Common myeloid progenitor, CD34-positive (primary cell): ENCODE measurements at places on chromosomes 1 and 21.

GRCh38 chr1:151251656-151252470, 2.7 kb upstream of the PSMD4 start:
- DNase-seq, result peak; percentile 92

DNA sequence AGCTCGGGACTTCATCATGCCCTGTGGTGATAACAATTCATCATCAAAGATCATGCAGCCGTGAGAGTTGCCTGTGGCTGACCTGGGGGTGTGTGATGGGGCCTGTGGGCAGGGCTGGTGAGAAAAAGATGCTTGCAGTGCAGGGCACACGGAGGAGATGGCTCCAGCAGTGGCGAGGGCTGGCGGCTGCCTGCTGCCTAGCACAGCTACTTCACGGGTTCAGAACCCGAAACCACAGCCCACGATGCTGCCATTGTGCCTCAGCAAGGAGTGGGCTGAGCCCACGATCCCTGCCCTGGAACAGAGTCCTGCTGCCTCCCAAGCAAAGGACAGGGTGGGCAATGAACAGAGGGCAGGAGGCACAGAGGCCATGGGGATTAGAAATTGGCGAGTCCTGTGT, 631 bp upstream of the KRTAP10-9 start:
- DNase-seq, result no peak

- DNase-seq, result no peak
These were observed 14.8 kb upstream of the ETV3L start for GRCh38 chr1:157114183-157115121.

DNA sequence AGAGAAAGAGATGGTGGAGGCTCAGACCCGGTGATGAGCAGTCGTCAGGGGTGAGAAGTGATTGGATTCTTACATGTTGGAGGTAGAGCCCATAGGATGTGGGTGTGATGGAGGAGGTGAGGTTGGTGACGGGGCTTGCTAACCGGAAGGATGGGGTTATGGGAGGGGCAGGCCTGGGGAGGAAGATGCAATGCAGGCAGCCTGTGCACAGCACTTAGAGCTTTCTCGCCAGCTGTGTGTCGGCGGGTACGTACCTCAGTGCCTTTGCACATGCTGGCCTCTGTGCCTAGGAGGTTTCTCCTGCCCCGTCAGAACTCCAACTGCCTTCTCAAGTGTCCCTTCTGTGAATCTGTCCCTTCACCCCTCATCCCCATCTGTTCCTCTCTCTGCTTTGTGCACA, 2.9 kb upstream of the BSND start:
- peak; percentile 31 for DNase-seq

DNA sequence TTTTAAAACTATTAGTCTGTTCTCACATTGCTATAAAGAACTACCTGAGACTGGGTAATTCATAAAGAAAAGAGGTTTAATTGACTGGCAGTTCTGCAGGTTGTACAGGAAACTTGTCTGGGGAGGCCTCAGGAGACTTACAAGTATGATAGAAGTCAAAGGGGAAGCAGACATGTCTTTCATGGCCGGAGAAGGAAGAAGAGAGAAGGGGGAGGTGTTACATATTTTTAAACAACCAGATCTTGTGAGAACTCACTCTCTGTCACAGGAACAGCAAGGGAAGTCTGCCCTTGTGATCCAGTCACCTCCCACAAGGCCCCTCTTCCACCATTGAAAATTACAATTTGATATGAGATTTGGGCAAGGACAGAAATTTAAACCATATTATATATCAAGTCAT, 55.9 kb downstream of the CLIC4 start:
- DNase-seq, result peak; percentile 30

DNA sequence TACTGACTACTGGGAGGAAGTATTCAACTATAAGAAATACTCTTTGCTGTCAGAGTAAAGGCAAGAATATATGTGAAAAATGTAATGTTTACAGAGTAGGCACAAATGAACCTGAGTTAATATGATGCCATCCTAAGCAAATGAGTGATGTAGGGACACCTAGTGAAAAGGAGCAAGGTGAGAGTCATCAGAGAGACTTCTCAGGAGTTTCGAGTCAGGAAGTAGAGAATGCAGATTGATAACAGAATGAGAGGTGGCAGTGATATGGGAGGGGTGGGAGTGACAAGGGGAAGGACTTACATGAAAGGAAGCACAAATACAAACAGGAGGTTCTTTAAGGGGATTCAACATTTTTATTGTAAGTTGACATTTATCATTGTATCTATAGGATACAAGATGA, 10.2 kb downstream of the PRCC start:
- no peak for DNase-seq

DNA sequence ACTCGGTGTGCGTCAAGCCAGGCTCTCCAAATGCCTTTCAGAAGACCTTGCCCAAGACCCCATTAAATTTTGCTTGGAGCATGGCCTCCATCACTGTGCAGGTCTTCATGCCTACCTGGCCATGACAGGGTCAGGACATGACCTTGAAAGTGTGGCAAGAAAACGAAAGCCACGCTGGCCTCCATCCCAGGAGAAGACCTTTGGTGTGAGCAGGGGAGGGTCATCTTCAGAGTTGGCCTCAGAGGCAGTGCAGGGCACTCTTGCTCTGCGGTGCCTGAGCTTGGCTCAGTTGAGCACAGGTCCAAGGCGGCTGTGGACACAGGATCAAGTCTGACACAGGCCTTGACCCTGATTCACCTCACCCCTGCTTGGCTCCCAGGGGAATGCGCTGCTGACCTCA, 181.4 kb upstream of the TMEM51 start:
- DNase-seq, result no peak

- no peak for DNase-seq
These were observed 13.5 kb downstream of the FAAH start for GRCh38 chr1:46407636-46408035.

GRCh38 chr1:7436056-7437005, 334.8 kb upstream of the VAMP3 start:
- DNase-seq, result no peak

DNA sequence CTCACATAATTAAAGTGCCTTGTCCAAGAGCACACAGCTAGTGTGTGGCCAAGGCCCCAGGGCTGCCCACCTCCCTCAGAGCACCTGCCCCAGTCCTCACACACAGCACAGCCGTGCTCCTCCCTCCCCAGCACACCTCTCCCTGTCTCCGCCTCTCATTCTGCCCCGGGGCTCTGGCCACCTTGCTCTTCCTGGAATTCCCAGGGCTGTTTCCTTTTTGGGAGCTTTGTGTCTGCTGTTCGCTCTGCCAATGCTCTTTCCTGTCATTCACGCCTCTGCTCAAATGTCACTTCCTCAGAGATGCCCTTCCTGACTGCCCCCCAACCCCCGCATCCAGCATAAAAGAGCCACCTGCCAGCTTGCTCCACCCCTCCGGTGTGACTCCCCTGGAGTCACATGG, 13.3 kb downstream of the SLC6A17 start:
- no peak for DNase-seq

DNA sequence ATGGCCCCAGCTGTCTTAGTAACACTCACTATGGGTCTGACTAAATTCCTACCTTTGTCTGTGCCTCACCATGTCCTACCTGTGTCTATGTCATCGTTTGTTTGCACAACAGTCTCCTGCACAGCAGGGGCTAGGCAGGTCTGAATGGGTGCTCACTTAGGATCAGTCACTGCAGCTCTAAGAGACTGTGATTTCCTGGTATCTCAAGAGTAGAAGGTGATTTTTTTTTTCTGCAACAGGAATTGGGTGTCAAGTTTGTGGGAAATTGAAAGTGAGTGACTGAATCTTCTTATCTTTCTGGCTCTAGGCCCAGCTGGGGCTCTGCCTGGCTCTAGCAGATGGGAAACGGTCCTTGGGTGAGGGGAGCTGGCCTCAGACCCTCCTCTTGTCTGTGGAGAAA, 46.4 kb upstream of the TRABD2B start:
- no peak for DNase-seq

DNA sequence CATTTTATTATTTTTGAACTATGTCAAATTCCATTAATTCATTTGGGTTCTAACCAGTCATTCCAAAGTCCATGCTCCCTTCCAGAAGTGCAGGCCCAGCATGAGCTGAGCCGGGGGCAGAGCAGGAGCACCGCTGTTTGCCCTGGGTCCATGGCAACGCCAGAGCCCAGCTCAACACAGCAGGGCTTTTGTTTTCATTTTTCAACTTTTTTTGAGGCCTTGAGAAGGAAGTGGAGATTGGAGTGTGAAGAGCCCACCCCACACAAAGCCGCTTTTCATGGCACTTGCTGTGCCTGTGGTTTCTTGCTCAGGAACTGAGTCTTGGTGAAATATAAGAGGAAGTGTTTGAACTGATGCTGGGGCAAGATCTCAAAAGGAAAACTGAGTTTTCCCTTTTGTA, 13.2 kb upstream of the PRMT2 start:
- peak; percentile 97 for DNase-seq

GRCh38 chr1:119617751-119618691, 30.0 kb downstream of the ZNF697 start:
- DNase-seq, result no peak

GRCh38 chr1:212110617-212111016, 75.1 kb downstream of the DTL start:
- peak; percentile 44 for DNase-seq

GRCh38 chr1:233356705-233356987, 29.1 kb downstream of the MAP3K21 start:
- no peak for DNase-seq

DNA sequence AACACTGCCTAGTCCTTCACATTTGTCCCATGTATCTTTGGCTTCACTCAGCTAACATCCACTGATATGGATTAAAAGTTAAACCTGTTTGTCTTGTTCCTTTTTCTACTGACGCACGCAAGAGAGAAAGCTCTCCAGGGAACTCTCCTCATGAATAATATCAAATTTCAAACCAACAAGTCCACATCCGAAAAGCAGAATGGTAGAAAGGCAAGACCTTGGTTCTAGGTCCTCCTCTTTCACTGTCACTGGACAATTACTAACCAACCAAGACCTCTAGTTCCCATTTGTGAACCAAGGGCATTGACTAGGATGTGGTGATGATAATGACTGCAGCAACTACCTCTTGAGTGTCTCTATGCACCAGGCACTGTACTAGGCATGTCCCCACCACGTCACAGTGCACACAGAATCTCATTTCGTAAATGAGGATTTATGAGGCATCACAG, 8.4 kb downstream of the PLPP3 start:
- DNase-seq, result no peak

DNA sequence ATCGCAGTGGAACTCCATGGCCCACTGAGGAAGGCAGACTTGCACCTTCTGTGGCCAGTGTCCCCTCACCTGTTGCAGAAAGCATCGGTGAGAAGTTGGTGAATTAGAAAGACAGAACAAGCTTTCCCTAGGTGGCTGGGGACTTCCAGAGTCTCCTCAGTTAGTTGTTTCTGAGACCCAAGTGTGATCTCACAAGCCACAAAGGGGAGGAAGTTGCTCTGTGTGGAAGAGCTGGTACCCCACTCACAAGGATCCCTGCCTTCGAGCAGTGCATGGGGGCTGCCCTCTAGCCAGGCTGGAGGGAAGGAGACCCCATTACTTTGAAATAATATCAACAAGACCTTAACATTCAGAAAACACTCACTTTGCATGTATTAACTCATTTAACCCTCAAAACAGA, 2.1 kb downstream of the PRELP start:
- DNase-seq, result peak; percentile 7

- peak; percentile 77 for DNase-seq
These were observed 53.1 kb downstream of the RIMS3 start for GRCh38 chr1:40612345-40612831.

DNA sequence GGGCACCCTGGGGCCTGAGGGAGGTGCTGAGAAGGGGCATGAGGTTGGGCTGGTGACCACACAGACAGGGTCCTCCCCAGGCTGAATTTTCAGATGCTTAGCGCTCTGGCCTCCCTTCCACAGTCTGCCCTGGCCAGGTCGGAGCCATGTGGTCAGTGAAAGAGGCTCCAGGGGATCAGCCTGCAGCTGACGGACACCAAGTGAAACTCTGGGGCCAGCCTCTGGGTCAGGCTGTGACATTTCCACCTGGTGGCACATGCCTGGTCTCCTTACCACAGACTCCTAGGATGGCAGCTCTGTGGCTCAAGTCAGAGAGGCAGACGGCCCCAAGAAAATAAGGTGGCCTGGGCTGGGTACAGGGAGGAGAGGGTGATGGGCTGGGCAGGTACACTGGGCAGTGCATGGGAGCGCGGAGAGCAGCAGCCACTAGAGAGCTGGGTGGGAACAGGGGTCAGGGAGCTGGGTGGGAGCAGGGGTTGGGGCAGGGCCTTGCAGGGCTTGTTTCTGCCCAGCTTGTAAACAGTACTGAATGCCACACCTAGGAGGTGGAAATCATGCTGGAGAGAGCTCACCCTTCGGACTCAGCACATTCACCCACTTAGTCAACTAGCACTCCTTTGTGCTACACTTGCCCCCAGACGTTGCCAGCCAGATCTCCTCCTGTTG, 20.7 kb upstream of the ADARB1 start:
- DNase-seq, result no peak

- peak; percentile 86 for DNase-seq
These were observed 8.0 kb upstream of the COL6A1 start for GRCh38 chr21:45973475-45974072.

DNA sequence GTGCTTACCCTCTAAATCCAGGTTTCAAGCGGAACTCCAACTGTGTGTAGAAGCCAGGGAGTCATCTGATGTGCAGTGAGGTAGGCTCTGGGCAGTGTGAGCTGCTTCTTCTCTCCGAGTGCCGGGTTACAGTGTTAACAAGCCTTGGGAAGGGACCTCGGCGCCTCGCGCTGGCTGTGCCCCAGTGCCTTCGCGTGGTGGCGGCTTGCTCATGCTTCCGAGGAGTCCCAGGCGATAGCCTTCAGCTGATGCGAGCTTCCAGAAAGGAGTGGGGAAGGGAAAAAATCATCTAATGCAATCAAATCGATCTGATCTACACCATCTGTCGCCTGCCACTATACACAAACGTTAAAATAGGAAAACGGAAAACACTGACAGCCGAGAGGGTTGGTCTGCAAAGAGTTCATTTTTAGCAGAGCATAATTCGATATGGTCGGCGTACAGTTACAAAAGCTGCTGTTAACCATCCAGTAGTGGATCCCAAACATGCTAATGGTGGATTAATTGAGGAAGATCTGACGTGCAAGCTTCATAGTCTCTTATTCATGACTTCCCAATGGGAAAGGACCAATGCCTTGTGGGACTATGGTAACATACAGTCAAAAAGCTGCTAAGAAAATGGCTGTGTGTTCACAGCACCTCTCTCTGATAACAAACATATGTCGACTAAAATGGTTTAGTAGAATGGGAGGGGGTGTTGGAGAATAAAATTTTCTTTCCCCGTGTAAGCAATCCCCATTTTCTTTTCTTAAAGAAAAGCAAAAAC, 128.7 kb upstream of the DPYD start:
- DNase-seq, result no peak

DNA sequence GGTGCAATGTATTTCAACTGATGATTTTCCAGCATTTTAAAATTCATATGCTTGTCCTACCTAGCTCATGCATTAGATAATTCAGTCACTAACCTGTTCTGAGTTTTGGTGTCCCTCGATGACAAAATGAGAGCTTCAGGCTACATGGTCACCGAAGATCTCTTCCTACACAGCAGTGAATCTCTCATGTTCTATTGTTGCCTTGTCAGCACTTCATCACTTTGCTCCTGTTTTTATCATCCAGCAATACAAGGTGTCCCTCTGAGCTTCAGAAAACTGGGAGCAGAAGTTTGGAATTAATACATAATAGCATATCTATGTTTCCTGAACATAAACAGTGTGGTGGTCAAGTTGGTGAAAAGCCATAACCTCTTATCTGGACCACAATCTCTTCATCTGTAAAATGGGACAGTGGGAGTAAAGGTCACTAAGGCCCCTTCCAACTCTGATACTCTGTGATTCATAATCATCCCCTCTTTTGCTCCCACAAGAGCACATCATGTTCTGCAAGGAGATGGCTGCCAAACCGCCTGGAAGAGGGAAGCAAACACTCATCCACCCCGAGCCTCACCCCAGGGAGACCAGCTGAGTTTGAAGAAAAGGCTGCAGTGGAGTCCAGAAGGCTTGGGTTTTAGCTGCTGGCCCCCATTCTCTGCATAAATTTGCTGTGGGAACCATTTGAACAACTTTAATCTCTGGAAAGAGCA, 137.9 kb upstream of the F3 start:
- DNase-seq, result no peak
